ENCODE measurements at places on chromosomes 7 and 10.

GRCh38 chr7:118311121-118311836, 86.8 kb downstream of the ANKRD7 start:
- no peak for DNase-seq

DNA sequence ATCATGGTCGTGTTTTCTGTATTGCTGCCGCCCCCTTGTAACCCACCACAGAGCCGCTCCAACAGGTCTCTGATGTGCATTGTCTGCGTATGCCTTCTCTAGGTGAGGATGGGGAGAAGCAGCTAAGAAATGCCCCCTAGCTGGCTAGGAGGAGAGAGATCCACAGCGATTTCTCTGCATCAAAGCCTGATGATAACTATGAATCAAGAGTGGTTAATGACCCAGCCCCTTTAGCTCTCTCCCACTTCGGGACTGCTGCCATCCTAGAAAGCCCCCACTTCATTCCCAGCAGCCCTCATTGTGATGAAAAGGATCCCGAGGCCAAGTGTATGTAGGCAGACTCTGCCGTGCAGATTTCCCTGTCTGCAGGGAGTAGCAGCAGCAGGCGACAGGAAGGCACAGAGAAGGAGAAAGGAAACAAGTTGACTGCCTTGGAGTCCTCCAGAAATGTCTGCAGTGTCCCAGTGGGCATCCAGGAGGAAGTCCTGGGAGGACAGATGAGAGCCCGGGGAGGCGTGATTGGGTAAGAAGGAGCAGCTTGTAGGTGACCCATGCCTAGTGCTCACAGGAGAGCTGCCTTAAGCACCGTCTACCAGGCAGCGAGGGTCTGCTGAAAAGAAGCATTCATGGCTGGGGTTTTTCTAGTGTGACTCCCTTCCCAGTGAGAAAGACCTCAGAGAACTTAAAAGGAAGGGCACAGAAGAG, 2.9 kb downstream of the PLXNA4 start:
- no peak for DNase-seq

- DNase-seq = no peak
Measured at GRCh38 chr7:71017602-71018001, 114.3 kb upstream of the GALNT17 start.

- no peak for DNase-seq
Measured at GRCh38 chr7:123789206-123789784, 40.5 kb upstream of the WASL start.

DNA sequence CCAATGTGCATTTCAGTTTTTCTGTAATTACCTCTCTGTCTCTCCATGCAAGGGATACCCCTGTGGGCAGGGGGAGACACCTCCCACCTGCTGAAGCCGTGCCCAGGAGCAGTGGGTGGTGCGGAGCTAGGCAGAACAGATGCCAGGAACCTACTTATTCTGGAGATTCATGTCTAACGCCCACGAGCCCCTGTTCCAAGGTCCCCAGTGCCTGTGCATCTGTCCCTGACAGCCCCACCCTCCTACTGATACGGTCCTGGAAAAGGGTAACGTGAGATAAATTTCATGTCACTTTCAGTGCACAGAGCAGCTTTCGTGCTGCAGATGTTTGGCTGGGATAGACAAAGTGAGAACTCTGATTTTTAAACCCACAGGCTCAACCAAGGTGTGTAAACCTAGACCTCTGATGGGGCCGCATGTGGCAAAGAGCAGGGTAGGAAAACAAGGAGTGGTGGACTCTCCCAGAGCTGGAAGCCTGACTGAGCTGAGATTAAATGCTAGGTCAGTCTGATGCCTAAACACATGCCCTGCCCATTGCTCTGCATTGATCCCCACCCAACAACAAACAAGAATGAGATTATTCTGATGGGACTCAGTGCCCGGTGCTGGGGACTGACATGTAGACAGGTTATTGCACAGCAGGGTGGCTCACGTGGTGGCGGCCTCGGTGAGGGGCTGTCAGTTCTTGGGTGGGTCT, 123.6 kb upstream of the GDF10 start:
- DNase-seq = no peak

- no peak for DNase-seq
Measured at GRCh38 chr10:102546606-102547320, 43.0 kb downstream of the SUFU start.

DNA sequence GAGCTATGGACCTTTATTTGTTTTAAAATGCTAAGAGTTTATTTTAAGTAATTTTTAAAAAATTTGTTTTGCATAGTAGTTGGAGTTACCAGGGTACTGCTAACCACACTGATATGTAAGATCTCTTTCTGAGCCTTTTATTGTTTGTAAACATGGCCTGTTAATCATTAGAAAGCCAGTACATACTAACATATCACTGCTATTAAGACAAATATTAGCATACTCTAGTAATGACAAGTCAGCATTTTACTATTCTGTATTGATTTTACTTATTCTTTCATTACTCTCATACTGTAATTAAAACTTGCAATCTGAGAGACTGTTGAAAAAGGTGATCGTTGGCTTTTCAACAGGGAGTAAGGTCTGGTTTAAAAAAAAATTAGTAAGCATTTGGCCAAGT, 66.7 kb downstream of the PTEN start:
- no peak for DNase-seq

DNA sequence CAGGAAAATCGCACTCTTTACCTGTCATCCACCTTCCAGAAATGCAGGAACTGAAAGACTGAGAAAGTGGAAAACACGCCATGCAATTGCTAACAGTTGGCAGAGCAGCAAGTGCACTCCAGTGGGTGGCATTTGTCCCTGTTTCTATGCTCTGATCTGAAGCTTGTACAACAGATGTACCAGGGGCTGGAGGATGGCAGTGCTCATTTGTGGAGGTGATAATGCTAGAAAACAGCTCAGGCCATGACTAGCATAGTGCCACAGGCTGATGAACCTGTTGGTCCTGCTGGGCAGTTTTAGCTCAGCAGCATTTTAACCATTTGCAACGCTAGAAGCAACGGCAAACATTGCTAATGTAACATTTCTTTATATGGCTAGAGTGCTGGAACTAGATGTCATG, 199.9 kb upstream of the NRP1 start:
- no peak for DNase-seq

DNA sequence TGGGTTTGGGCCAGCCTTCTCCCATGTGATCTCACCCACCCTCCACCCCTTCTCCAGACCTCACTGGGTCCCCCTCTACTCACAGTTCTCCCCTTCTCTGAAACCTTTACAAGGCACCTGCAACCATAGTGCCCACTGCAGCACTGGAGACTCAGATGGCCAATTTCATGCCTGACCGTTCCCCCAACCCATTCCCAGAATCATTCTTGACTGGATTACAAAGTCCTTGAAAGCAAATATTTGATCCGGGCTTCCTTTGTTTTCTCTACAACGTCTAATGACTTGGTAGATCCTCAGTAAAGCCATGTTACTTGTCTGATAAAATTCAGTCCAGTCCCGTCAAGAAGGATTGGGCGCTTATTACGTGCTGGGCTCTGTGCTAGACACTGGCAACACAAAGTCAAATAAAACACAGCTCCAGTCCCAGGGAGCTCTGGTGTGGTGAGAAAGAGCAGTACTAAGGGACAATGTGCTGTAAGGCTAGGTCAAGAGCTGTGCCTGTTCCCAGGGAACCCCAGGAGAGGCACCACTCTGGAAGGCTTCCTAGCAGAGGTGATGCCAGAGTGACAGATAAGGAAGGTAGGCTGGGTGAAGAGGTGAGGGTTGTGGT, 36.5 kb downstream of the SH3PXD2A start:
- no peak for DNase-seq

DNA sequence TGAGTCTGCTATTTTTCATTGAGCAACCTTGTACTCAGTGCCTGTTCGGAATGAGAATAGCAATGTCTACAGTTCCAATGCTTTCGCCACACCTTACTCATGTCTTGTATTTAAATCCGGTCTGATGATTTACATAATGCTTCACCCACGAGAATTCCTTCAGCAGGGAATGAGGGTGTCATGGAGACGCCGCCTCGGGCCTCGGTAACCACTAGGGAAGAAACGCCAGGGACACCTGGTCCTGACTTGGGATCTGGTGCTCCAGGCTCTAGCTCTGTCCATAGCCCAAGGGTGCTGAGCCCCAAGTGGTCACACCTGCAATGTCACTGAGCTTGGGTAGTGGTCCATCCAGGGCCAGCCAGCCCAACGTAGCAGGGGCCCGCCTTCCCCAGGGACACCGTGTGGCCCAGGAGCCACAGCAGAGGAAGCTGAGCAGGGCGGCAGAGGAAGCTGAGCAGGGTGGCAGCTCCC, 37.4 kb downstream of the PRKAG2 start:
- no peak for DNase-seq

- no peak for DNase-seq
Measured at GRCh38 chr7:27459021-27459730, 203.5 kb downstream of the HIBADH start.

GRCh38 chr10:124160943-124161582, 67.7 kb upstream of the CHST15 start:
- DNase-seq = no peak

DNA sequence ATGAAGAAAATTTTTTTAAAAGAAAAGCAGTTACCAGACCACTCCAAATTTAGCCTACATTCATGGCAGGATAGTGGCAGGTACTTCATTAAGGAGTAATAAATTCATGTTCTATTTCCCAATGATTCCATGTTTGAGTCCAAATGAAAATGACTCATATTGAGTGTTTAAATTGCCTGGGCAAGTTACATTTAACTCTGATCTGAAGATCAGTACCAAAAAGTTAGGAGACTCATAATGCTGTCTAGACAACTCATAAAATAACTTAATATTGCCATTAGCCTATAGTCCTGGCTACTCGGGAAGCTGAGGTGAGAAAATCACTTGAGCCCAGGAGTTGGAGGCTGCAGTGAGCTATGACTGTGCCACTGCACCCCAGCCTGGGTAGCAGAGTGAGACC, 13.0 kb downstream of the BRAF start:
- no peak for DNase-seq

GRCh38 chr7:129821476-129821875, 131.3 kb downstream of the UBE2H start:
- no peak for DNase-seq

DNA sequence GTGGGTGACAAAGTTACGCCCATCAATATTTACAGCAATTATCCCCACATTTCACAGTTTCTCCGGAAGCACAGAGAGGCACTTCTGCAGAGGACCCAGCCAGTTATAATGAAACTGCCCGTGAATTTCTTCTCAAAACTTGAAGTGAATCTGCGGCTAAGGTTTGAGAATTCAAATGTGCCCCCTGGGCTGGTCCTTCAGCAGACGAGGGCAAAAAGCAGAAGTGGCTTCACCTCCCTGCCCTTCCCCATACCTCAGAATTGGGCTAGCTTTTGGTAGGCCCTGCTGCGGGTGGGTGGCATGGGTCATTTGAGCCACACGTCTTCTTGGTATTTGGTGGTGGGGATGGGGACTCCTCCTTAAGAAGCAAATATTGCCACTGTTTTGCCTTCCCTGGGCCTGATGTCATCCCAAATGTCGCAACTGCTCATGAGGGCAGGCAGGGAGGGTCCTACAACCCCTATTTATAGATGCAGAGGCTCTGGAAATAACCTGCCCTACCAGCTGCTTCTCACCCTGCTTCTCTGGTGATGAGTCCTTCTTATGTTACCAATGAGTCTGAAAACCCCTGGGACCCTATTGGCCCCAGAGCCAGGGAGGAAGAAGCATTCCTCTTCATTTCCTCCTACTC, 16.6 kb upstream of the WDFY4 start:
- DNase-seq = no peak

DNA sequence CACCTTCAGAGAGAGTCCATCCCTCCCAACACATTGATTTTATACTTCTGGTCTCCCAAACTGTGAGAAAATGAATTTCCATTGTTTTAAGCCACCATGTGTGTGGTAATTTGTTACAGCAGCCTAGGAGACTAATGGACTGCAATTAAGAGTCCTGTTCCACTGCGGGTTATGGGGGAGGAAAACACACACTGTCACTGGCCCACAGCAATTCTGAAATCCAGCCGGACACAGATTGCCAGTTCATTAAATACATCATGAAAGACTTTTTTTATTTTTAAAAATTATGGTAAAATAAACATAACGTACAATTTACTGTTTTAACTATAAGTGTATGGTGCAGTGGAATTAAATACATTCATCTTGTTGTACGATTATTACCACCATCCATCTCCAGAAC, 193.4 kb upstream of the GRB10 start:
- DNase-seq = no peak

DNA sequence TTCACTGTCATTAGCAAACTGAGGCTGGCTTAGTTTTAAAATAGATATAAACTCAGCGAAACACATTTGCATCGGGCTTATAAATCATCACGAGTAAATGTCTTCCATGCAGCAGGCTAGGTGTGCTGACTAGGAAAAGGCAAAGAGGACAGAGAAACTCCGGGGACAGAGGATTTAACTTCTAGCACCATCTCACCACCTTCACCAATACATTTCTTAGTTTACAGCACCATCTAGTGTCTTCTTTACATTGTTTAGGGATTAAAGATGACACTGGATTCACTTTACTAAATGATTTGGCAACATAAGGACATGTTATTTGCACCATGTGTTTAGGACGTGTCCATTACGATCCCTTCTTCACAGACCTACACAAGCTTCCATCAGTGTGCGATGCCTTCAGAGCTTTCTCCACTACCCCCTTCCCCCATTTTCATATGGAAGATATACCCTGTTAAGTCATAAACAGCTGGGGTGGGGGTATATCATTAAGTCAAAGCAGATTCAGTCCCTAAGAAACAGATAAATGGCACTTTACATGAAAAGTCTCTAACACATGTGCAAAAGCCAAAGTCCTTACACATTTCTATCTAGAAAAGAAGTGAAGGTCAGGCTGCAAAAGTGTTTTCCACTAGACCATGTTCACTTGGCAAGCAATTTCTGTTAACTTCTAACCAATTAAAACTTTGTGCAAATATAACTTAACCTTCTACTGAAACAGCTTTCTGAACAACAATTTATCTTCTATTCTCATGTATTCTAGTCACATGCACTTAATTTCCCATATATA, 103.3 kb downstream of the GRB10 start:
- no peak for DNase-seq

DNA sequence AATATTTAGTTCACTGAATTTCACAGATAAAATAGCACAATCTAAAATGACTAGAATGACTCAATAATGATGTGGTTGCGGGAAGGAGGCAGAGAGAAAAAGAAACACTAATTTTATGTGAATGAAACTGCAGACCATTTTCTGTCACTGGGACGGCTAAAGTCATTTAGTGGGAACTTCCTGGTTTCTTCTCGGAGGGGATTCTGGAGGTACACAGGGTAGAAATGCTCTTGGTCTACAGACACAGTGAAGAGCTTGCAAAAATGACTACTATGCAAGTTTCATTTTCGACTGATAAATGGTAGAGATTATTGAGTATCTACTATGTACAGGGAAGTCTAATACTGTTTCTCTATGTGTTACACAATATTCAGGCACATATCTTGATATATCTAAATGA, 63.5 kb upstream of the LRRN3 start:
- no peak for DNase-seq

- no peak for DNase-seq
Measured at GRCh38 chr10:11017000-11017569, 587 bp upstream of the CELF2 start.
